Activated CD4-positive, alpha-beta T cell treated with anti-CD3 and anti-CD28 coated beads, Interleukin-2, amount 10 ng/mL, durations not matched to agents 24 days and 14 days (primary cell): ENCODE measurements at places on chromosomes 7 and 10. TPM values are rescaled to one million over a fixed set of nuclear protein-coding genes. Genes with fewer than 3 reads are reported as not detected.

DNA sequence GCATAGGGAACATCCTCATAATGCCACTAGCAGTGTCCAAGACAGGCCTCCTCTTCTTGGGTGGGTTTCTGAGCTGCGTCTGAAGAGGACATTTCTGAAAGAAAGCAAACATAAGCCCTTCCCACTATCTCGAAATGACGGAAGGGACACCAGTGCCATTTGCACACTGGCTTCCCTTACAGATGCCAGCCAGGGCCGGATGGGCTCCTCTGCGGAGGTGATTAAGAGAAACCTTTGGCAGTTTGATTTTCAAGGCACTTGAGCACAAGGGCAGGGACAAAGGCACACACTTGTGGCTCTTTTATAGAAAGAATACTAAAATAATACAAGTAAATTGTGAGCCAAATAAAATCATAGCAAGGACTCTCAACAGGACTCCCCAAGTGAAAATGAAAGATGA is 106.6 kb upstream of the CELF2 start:
- peaks cover 3% of the 10 kb centered on the region for H3K4me1 ChIP-seq
- peaks cover 16% of the 10 kb centered on the region for H3K27me3 ChIP-seq
- H3K4me3 ChIP-seq: no peak overlapping the region
- H3K36me3 ChIP-seq: no peaks in the 10 kb centered on the region

DNA sequence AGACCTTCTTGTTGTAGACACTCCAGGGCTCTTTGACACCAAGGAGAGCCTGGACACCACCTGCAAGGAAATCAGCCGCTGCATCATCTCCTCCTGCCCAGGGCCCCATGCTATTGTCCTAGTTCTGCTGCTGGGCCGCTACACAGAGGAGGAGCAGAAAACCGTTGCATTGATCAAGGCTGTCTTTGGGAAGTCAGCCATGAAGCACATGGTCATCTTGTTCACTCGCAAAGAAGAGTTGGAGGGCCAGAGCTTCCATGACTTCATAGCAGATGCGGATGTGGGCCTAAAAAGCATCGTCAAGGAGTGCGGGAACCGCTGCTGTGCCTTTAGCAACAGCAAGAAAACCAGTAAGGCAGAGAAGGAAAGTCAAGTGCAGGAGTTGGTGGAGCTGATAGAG is 5.5 kb downstream of the GIMAP7 start:
- H3K4me3 ChIP-seq: peak overlapping the region; percentile 99
- peaks cover 37% of the 10 kb centered on the region for H3K4me1 ChIP-seq
- DNase-seq: peak; percentile 87
- peak overlapping the region; percentile 97 for H3K27ac ChIP-seq

- DNase-seq: no peak
- no peak overlapping the region for H3K4me3 ChIP-seq
- H3K27ac ChIP-seq: no peak overlapping the region
Observed at GRCh38 chr10:121583258-121583657, 15.0 kb downstream of the FGFR2 start.

GRCh38 chr10:101066146-101066895 is 4.5 kb downstream of the KAZALD1 start:
- H3K4me3 ChIP-seq: peak overlapping the region; percentile 88
- H3K27ac ChIP-seq: no peak overlapping the region
- H3K27me3 ChIP-seq: peaks cover 47% of the 10 kb centered on the region
- DNase-seq: peak; percentile 82
- no peaks in the 10 kb centered on the region for H3K36me3 ChIP-seq

- H3K27me3 ChIP-seq: no peaks in the 10 kb centered on the region
- peaks cover 59% of the 10 kb centered on the region for H3K36me3 ChIP-seq
- peak; percentile 79 for DNase-seq
- peak overlapping the region; percentile 95 for H3K27ac ChIP-seq
- peaks cover 66% of the 10 kb centered on the region for H3K4me1 ChIP-seq
Observed at GRCh38 chr7:21939136-21939857, 6.4 kb downstream of the CDCA7L start.

DNA sequence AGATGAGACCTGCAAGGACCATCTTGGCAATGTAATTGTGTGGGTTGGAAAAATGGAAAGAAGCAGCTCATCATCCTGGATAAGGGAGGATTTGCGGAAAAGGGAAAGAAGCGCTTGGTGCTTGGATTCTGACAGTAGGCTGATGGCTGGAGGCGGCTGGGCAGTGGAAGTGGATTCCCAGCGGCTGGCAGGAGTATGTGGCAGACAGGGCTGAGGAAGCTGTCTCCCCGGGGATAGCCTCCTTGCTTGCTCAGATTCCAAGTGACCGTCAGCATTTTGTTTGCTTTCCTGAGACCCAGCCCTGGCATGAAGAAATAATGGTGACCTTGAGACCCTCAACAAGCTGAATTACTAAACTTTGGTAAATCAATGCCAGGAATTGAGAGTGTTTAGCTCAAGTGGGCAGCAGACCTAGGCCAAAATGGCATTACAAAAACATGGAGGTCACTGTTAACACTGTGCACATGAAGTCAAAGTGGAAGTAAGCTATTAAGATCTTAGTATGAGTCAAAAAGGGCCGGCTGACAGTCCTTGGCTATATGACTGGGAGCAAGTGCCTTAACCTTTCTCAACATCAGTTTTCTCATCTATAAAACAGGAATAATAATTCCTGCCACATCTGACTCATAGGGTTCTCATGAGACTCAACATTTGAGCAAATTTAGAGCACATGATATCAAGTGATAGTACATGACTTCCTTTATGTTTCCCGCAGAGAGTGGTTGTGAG is 21.3 kb downstream of the SLC25A28 start:
- no peak overlapping the region for H3K27ac ChIP-seq
- no peaks in the 10 kb centered on the region for H3K4me1 ChIP-seq
- no peak for DNase-seq
- H3K36me3 ChIP-seq: no peaks in the 10 kb centered on the region

DNA sequence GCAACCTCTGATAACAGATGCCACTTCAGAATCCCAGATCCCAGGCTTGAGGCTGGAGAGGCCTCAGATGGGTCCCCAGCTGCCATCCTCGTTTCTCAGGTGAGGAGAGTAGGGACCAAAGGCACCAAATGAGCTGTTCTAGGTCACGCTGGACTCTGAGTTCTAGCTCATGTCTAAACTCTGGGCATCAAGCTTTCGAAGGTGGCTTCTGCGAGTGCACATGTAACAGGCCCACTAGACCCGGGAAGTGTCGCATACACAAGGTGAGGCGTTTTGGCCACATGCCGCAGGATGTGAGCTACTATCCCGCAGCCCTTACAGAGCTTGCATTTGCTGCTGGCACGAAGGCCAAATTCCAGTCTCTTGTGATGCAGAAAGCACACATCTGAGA is 355.1 kb upstream of the SHH start:
- no peak overlapping the region for H3K4me3 ChIP-seq
- DNase-seq: no peak

GRCh38 chr10:50511492-50512213 is 112.1 kb downstream of the SGMS1 start:
- H3K4me1 ChIP-seq: peaks cover 60% of the 10 kb centered on the region
- peak; percentile 56 for DNase-seq
- peaks cover 7% of the 10 kb centered on the region for H3K36me3 ChIP-seq
- H3K27me3 ChIP-seq: no peaks in the 10 kb centered on the region
- H3K4me3 ChIP-seq: peak overlapping the region; percentile 18
- peak overlapping the region; percentile 10 for H3K27ac ChIP-seq

GRCh38 chr7:43535031-43535451 is 47.9 kb upstream of the STK17A start:
- H3K36me3 ChIP-seq: no peaks in the 10 kb centered on the region
- DNase-seq: no peak
- H3K4me3 ChIP-seq: no peak overlapping the region
- no peak overlapping the region for H3K27ac ChIP-seq
- H3K4me1 ChIP-seq: no peaks in the 10 kb centered on the region

ACTR3C gene
- 7.9 and 11.7 TPM in 2 replicates for total RNA-seq

AKR1D1 gene
- total RNA-seq: not detected in 2 replicates

CNPY1 gene
- not detected in 2 replicates for total RNA-seq

CRYGN gene
- total RNA-seq: not detected in 2 replicates

GALNT17 gene
- not detected in 2 replicates for total RNA-seq

GCK gene
- total RNA-seq: 1.7 and 2.0 TPM in 2 replicates

GPR146 gene
- total RNA-seq: 2.5 and 4.1 TPM in 2 replicates

FAM3C gene
- 77.5 and 80.2 TPM in 2 replicates for total RNA-seq

ACSM6 gene
- total RNA-seq: not detected in 2 replicates

GPR26 gene
- total RNA-seq: not detected in 2 replicates

BTBD16 gene
- not detected in 2 replicates for total RNA-seq
